SHP77 (cell line): ENCODE measurements at places on chromosomes 5 and 9.

GRCh38 chr9:129236441-129237145 is 58.5 kb upstream of the IER5L start:
- DNase-seq = no peak

DNA sequence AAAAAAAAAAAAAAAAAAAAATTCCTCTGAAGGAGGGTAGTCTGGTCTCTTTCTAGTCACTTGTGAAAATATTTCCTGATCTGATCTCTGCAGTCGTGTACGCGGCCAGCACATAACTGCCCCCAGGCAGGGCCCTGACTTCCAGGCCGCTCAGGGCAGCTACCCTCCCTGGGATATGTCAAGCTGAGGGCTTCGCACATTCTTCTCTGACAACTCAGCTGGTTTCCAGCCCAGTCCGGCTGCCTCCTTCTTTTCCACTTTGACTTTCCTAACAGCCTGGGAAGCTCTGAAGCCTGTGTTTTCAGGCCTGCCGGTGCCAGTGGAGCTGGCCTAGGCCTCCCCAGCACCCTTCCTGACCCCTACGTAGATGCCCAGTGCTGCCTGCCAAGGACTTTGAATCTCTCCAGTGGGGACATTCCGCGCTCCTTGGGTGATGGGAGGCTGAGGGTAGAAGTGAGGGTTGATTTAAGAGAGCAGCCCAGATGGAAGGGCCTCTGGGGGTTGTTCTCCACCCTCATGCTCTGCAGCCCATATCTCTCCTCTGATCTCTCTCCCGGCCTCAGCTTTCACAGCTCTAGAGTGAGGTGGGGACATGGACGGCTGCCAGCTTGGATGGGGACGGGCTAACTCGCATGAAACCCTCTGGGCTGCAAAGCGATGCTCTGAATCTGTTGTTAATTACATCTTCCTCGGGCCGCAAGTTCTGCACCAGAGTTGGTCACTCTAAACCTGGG is 20.7 kb downstream of the COL5A1 start:
- DNase-seq = no peak

- no peak for DNase-seq
These were observed 40.2 kb upstream of the TEX48 start for GRCh38 chr9:114722081-114722621.

DNA sequence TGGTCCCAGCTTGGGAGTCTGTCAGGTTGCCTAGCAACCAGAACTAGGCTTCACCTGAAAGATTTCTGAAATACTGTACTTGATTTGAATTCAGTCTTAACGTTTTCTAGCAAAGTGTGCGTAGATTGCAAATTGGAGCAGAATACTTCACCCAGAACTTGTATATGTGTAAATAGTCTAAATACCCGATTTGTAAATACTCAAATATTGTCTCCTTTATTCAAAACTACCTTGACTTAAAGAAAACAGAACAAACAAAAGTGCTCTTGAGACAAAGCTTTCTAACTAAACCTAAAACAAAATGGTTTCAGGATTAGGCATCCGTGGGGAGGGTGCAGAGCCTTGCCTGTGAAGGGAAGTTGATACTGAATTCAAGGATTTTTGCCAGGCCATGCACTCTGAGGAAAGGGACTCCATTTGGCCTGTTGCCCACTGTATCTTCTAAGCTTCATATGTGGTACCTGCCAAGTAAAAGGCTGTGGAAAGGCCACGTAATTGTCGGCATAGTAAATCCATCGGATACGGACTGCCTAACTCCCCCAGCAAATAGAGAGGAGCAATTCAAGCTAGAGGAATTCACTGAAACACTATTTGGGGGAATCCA is 744 bp upstream of the HMGCS1 start:
- DNase-seq = peak; percentile 26

- no peak for DNase-seq
These were observed 271.9 kb downstream of the SLIT3 start for GRCh38 chr5:169029037-169029436.

DNA sequence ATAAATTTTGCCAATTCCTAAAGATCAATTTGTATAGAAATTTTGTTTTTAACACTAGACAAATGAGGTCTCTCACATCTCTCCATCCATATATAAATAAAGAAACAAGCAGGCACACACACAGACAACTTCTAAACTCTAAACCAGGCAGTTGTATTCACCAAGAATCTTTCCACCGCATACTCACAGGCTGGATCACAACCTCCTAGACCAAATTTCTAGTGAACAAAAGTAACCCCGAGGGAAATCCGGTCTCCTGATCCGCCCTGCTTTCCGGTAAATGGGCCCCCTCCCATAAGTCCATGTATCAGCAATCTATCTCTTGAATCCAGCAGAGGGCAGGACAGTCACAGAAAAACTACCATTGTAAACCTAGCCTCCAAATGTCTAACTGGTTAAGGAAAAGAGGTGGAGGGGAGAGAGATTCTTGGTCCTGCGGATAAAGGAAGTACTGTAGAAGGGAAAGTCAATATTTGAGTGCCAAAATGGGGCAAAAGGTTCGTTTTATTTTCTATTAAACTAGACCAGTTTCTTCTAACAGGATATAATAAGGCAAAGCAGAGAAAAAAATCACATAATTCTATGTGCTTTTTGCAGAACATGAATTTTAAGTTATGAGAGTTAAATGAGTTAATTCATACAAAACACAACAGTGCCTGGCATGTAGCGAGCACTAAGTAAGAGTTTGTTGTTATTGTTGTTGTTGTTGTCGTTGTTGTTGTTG is 4.8 kb upstream of the SMU1 start:
- DNase-seq = peak; percentile 71

DNA sequence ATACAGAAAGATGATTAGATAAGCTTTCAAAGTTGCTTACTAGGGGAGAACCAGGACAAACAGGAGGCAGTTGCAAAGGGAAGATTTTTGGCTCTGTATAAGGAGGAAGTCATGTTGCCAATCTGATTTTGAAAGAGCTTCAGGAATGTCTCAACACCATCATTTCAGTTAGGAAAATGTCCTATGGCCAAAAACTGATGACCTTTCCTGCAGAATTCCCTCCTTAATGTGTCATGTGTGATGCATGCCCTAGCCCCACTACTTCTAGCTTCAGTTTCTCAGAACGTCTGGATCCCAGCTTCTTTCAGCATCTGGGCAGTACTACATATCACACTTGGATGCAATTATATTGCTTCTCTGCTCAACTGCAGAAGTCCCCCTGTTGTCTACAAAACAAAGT is 211.5 kb upstream of the NREP start:
- no peak for DNase-seq

GRCh38 chr9:77440057-77440456 is 208.1 kb downstream of the GNA14 start:
- DNase-seq = no peak

GRCh38 chr5:181167814-181168488 is 20.6 kb downstream of the OR2V2 start:
- DNase-seq = peak; percentile 23

DNA sequence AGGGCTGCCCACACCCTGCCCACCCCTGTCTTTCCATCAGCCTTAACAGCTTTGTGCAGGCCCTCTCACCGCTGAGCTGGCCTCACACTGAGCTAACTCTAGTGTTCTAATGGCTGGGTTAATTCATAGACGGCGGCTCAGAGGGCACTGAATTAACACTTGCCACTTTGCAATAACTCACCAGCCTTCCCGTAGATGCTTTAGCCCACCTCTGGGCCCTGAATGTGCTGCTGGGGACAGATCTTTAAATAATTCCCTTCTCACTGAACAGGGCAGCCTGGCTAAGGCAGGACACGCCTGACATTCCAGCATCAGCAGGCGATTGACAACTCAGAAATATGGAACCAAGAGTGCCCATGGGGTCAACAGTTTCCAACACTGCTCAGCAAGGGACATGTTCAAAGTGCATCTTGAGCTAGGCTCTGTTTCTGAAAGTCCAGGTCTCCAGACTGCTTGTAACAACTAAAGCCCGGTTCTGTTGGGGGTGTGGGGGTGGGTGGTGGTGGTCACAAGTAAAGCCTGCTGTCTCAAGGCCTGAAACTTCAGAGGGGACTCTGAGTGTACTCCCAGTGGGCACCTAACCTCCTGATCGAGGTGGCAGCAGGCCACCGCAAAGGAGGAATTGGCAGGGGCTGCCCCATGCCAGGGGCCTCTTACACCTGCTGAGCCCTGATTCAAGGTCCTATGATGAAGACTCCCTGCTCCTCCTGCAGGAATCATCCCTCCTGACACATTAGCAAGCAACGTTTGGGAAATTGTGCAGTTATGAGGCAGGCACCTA is 248.3 kb downstream of the FSTL4 start:
- DNase-seq = no peak

DNA sequence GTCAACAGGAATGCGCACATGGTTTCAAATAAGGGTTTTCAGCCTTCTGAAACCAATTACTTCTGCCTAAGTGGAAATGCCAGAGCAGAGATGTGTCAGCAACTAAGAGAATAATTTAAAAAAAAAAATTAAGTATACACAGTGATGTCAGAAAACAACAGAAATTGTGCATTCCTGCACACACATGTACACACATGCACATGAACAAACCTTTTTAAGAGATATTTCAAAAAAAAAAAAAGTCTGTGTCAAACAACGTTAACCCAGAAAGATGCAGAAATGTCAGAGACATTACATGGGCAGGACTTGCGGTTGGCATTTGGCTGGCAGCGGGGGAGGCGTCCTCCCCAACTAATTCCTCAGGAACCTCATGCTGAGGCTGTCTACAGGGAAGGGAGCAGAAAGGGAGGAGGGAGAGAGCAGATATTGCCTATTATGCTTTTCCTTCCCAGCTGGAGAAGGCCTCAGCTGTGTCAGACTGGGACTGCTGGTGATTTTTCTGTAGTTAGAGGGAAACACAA is 536.9 kb upstream of the WWC1 start:
- no peak for DNase-seq

DNA sequence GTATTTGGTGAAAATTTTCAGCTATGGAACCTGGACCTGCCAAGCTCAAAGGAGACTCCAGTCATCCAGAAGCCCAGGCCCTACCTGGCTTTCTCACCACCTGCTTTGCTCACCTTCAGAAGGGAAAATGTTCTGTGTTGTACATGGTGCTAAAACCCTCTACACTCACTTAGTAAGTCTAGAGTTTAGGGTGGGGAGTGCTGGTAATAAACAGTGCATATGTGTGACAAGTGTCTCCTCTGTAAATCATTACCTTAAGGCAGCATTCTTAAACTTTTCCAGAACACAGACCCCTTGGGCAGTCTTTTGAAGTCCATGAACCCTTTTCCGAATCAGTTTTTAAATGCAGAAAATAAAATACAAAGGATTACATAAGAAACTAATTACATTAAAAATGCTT is 248.8 kb upstream of the PIK3R1 start:
- DNase-seq = no peak

GRCh38 chr5:68444048-68444447 is 228.5 kb downstream of the PIK3R1 start:
- DNase-seq = no peak

- no peak for DNase-seq
These were observed 49.6 kb upstream of the ADRB2 start for GRCh38 chr5:148776780-148777179.

DNA sequence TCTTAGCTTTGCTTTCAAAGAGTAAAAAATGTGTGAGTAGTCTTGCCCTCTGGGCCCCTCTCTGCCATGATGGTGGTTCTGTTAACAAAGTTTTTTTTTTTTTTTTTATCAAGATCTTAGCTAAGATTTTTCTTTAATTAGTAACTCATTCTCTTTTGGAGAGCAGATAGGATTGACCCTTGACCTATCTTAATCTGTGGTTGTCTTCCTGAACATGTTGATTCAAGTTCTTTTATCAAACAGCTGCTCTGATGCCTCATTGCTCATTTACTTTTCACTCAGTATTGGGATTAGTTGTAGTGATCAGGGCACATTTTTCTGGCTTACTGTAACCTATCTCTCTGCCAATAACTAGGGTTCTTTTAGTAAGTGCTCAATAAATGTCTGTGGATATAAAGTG is 106.3 kb downstream of the PCSK5 start:
- no peak for DNase-seq

DNA sequence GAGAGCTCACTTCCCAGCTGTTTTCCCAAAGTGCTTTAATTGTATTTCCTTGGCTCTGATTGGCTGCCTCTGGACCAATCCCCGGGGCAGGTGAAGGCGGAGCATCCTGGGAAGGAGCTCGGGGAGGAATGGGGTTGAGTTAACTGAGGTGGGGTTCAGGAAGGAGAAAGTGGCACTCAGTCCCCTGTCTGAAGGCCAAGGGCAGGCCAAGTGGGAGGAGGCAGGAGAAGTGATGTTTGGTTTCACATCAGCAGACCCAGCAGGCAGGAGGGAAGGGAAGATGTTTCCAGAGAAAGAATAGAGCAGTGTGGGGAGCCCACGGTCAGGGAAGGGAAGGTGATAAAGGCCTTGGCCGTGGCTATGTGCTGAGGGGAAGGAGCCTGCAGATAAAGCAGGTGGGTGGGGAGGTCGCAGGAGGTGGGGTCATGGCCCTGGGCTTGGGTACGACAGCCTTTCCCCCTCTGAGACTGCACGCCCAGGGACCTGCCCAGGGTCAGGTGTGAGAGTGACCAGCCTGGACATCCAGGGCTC is 3.1 kb downstream of the TSPAN17 start:
- no peak for DNase-seq

- peak; percentile 84 for DNase-seq
These were observed 659.1 kb downstream of the EFNA5 start for GRCh38 chr5:107011605-107012004.
